ENCODE measurements at places on chromosomes 1 and 21.

GRCh38 chr1:226882187-226882586 lies 11.8 kb downstream of the PSEN2 start:
- DNase-seq, result no peak

GRCh38 chr1:157162345-157162744 lies 24.1 kb upstream of the ETV3 start:
- no peak for DNase-seq

- DNase-seq, result peak; percentile 93
These were observed 10.9 kb upstream of the ALDH4A1 start for GRCh38 chr1:18913065-18913835.

DNA sequence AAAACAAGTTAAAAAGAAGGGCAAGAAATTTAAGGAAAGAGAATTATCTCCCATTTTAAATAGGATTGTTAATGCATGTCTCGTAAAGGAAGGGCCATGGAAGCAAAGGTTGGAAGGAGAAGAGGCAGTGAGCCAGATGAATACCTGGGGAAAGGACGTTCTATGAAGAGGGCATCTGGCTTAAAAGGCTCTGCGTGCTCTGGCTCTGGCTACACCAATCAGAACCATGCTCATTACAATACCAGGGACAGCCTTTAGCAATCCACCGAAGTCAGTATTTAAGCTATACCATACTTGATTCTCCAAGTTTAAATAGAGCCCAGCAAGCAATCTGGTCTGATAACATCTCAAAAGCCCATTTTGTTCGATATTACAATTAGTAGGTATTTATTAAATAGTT lies 58.5 kb upstream of the C1orf87 start:
- no peak for DNase-seq

DNA sequence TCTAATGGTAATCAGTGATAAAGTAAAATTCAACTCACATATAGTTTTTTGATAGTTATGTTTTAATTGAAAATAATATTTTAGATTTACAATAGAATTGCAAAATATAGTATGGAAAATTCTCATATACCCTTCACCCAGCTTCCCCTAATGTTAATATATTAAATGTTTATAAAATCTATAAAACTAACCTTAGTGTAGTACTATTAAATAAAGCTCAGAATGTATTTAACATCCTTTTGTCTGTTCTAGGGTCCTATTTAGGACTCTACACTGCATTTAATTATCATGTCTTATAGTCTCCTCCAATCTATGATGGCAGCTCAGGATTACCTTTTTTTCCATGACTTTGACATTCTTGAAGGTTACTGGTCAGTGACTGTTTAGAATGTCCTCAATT lies 389.2 kb downstream of the LMX1A start:
- DNase-seq, result no peak

GRCh38 chr1:6180268-6180706 lies at the start of gene CHD5:
TSS of gene CHD5 (minus strand) at chr1:6180321. CDS start at chr1:6180023, 298 bp downstream.
- no peak for DNase-seq
